Activated T-cell treated with anti-CD3 and anti-CD28 coated beads, Interleukin-2, amount 50 U/mL, for 48 hours (primary cell): ENCODE measurements at places on chromosomes 4 and X.

DNA sequence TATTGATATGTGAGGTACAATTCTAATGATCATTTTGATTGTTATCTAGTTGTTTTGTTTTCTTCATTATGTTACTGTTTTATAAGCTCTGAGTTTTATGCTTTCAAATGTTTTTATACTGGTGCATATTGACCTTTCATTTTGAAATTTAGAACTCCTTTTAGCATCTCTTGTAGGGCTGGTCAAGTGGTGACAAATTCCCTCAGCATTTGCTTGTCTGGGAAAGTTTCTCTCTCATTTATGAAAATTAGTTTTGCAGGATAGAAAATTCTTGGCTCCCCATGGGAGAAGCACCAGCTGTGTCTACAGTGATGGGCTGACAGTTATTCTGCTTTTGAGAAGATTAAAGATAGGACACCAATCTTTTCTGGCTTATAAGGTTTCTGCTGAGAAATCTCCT is 105.3 kb upstream of the SPRY1 start:
- no peak for DNase-seq

- DNase-seq = no peak
Measured at GRCh38 chr4:88600176-88600838, 8.0 kb downstream of the HERC3 start.

GRCh38 chrX:148878371-148878770 is 378.0 kb downstream of the AFF2 start:
- DNase-seq = no peak

- DNase-seq = no peak
Measured at GRCh38 chr4:100869276-100869675, 351.5 kb upstream of the EMCN start.

DNA sequence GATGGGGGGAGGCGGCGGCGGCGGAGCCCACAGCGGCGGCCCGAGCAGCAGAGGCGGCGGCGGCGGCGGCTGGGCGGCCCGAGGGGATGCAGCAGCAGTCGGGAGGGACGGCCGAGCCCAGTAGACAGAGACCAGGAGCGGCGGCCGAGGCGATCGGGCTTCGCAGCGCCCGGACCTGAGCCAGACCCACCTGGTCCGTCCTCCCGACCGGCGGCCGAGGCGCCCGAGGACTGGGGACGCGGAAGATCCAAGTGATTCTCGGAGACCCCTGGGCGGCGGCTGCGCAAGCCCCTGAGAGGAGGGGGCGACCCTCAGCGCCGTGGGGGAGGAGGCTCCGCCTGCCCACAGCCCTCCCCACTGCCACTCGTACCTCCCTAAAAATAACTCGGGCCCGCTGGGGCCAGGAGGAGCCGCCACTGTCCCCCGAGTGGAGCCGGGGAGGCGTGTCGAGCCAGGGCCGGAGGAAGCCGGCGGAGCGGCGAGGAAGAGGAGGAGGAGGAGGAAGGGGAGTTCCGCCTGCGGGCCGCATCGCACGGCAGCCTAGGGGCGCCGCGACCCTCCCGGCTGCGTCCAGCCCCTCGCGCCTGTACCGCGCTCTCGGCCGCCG is 608 bp downstream of the RAPGEF2 start:
- peak; percentile 71 for DNase-seq
